ENCODE measurements at places on chromosomes 5 and 9.
A peak's percentile ranks its signal among the peaks of the same experiment; 100 is the strongest.

GRCh38 chr5:98804066-98804465, 30.6 kb downstream of the RGMB start:
- DNase-seq = no peak

- no peak for DNase-seq
Measured at GRCh38 chr5:157109744-157110143, 900 bp upstream of the HAVCR2 start.

- no peak for DNase-seq
Measured at GRCh38 chr5:64190562-64191306, 25.1 kb downstream of the RNF180 start.

DNA sequence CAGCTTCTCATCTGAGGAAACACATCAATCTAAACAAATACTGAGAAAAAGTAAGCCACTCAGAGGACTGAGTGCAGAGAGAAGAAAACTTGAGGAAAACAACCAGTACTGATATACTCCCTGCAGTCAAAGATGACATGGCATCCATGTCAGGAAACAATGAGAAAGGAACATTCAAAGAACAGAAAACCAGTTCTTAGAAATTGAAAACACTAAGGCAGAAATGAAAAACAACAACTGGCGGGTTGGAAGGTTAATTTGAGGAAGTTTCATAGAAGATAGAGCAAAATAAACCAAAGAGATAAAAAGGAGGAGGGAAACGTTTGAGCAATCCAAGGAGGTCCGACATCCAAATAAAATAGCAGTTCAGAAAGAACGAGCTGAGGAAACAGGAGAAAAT, 475.2 kb downstream of the HINT1 start:
- no peak for DNase-seq

DNA sequence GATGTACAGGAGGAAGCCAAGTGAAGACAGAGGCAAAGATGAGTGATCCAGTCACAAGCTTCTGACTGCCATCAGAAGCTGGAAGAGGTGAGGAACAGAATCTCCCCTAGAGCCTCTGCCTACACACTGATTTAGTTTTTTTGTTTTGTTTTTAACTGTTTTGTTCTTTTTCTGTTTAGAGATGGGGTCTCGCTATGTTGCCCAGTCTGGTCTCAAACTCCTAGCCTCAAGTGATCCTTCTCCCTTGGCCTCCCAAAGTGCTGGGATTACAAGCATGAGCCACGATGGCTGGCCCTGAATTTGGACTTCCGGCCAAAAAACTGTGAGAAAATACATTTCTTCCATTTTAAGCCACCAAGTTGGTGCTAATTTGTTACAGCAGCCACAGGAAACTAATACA, 204.7 kb upstream of the ZNF608 start:
- no peak for DNase-seq

DNA sequence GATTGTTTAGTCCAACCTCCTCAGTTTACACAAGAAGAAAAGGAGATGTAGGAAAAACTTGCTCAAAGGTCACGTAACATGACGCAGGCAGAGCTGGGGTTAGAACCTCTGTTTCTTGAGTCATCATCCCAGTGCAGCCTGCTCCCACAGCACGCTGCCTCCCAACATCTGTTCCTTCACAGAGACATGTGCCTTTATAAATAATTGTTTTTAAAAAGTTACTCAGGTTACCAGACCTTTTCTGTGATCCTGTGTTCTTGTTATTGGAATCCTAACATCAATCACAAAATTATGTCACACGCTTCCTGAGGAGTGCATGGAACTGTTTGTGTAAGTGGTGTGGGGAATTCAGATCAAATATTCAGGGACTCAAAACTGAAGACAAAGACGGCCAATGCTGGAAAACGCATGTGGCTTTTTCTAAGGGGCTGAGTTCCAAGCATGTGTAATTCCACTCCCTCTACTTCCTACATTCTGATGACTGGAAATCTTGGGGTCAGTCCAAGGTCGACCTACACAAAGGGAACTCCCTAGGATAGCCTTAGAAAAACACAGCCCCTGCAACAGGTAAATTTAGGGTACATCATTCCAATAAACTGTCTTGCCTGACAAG, 184.3 kb downstream of the TSSK1B start:
- DNase-seq = peak; percentile 98

- DNase-seq = peak; percentile 71
Measured at GRCh38 chr5:14659821-14660607, 4.5 kb upstream of the OTULIN start.

DNA sequence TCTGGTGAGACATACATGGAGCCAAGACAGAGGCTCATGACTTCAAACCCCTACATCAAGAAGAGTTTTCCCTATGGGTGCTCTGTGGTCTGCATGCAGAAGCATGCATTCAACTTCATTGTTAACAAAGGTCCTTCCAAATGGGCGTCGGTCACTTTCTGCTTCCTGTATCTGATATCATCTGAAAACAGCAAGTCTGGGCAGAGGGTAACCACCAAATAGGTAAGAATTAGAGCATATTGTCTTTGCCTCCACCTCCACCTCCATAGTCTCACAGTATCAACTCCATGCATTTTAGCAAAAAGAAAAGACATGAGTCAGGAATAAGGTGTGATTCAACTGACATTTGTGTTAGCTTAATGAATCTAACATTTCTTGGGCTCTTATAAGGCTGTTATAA, 462.9 kb downstream of the DMRT2 start:
- DNase-seq = no peak

DNA sequence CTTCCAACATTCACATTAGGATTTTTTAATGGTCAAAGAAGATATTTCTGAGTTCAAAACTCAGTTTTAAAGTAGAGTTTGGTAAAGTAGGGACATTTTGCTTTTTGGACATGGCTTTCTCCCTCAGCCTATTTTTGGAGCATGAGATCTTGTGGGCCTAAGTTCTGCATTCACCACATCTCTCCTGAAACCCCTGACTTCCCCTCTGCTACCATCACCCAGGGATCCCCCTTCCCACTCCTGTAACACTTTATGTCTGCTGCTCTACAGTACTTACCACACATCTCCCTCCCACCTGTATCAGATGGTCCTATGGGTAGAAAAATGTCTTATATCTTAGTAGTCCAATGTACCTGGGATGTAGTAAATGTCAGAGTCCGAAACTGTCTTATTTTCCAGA, 48.2 kb upstream of the JAK2 start:
- no peak for DNase-seq

DNA sequence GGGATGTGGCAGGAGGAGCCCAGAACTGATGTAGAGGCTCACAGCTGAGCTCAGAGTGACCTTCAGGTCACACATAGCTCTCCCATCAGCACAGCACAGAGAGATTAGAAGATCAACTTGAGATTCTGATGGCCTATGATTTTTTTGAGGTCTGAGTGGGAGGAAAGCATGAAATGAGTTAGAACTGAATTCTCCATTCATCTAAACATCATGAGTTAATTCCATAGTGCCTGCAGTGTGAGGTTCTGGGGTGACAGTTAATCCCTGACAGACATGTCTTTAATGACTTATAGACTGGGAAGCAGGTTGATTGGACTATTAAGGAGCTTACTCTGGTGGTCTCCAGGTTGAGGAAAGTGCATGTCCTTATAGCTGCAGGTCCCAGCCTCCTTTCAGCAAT, 22.4 kb downstream of the SLC22A5 start:
- DNase-seq = no peak

DNA sequence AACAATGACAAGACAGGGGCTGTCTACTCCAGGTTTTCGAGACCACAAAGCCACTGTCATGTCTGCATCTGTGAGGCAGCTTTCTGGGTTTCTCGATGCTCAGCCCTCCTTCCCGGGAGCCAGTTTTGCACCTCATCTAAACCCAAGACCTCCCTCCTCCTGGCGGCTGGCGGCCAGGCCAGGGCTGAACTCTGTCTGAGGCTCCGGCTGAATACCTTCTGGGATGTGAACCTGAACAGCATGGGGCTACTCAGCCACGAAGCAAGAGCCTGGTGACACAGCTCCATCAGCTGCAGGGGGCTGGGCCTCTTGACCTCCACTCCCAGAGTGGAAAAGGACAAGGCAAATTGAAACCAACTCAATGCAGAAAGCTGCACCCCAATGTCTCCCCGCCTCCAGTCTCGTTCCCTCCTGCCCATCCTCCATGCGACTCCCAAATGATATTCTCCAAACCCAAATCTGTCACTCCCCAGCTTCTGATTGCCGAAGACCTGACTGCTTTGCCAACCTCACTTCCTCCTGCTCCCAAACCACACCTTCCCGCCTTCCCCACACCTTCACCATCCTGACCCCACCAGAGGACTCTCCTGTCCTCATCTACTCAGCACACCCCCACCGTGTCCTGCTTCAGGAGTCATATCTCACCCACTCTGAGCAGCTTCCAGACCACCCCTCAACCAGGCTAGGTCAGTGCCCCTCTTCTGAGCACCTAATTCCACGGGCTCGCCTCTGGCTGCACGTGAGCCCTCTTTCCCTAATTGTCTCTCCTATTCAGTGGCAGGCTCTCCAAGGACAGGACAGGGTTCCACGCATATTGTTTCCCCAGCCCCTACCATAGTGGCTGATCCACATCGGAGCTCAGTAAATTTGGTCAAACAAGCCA, 4.5 kb downstream of the ANKS6 start:
- DNase-seq = peak; percentile 22

Measured in astrocyte (in vitro differentiated cells and primary cell).